Renal cortex interstitium (tissue), 15 donors: ENCODE measurements at places on chromosomes 6 and 20. TPM values are rescaled to one million over a fixed set of nuclear protein-coding genes. Genes with fewer than 3 reads are reported as not detected.

The ZC2HC1B gene
- not detected for polyA plus RNA-seq

The PI3 gene
- polyA plus RNA-seq: not detected

The ERVFRD-1 gene
- 0.30 TPM for polyA plus RNA-seq

The GSTA1 gene
- 1.8 TPM for polyA plus RNA-seq

The NCOA5 gene
- 57.0 TPM for polyA plus RNA-seq

The SLA2 gene
- 0.55 TPM for polyA plus RNA-seq

The KHDC1 gene
- polyA plus RNA-seq: 9.1 TPM
